Endodermal cell (in vitro differentiated cells): ENCODE measurements at places on chromosomes 4 and X.

- H3K27ac ChIP-seq, result no peak overlapping the region
- H3K36me3 ChIP-seq, result no peaks in the 10 kb centered on the region
- H3K27me3 ChIP-seq, result no peaks in the 10 kb centered on the region
- peaks cover 7% of the 10 kb centered on the region for H3K4me1 ChIP-seq
- H3K4me3 ChIP-seq, result no peak overlapping the region
Observed at GRCh38 chr4:18039113-18039512, 17.6 kb upstream of the LCORL start.

- DNase-seq, result no peak
- H3K4me1 ChIP-seq, result no peaks in the 10 kb centered on the region
- H3K4me3 ChIP-seq, result no peak overlapping the region
- no peaks in the 10 kb centered on the region for H3K27me3 ChIP-seq
Observed at GRCh38 chr4:111268769-111269414, 646.0 kb upstream of the PITX2 start.

GRCh38 chrX:121581885-121582284, 534.5 kb downstream of the GLUD2 start:
- no peak for DNase-seq
- no peaks in the 10 kb centered on the region for H3K4me1 ChIP-seq
- no peak overlapping the region for H3K4me3 ChIP-seq
- no peak overlapping the region for H3K27ac ChIP-seq

- H3K36me3 ChIP-seq, result no peaks in the 10 kb centered on the region
- no peak for DNase-seq
- H3K27ac ChIP-seq, result no peak overlapping the region
- H3K4me1 ChIP-seq, result no peaks in the 10 kb centered on the region
Observed at GRCh38 chr4:176383273-176384077, 63.7 kb downstream of the SPCS3 start.

- no peaks in the 10 kb centered on the region for H3K36me3 ChIP-seq
- H3K4me3 ChIP-seq, result no peak overlapping the region
- peaks cover 20% of the 10 kb centered on the region for H3K27me3 ChIP-seq
- H3K27ac ChIP-seq, result no peak overlapping the region
Observed at GRCh38 chr4:14392378-14392777, 609.9 kb upstream of the CPEB2 start.

GRCh38 chr4:183249854-183250253, 70.2 kb downstream of the CLDN22 start:
- H3K4me3 ChIP-seq, result no peak overlapping the region
- H3K27ac ChIP-seq, result no peak overlapping the region
- no peak for DNase-seq

GRCh38 chrX:55867181-55867651, 149.7 kb downstream of the RRAGB start:
- no peak overlapping the region for H3K27ac ChIP-seq
- DNase-seq, result no peak
- H3K36me3 ChIP-seq, result no peaks in the 10 kb centered on the region
- no peaks in the 10 kb centered on the region for H3K27me3 ChIP-seq
- no peak overlapping the region for H3K4me3 ChIP-seq
